ENCODE measurements at places on chromosomes 12 and 14. TPM values are rescaled to one million over a fixed set of nuclear protein-coding genes. Genes with fewer than 3 reads are reported as not detected.

DNA sequence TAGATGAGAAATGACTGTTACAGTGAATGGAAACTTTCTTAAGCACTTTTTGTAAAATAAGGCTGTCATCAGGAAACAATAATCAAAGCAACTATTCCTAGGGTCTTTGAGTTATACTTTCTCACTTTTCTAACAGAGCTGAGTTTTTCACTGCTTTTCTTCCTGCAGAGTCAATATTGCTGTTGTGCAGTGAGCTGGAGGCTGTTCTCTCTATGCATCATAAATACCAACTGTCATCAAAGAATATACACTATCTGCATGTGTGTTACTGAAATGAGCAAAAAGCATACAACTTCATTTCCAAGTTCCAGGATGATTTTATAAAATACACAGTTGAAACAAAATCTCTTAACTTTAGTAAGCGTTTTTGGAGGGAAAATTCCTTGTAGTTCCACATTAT is 110.4 kb upstream of the CPSF6 start:
- no peaks in the 10 kb centered on the region for H3K36me3 ChIP-seq
- no peaks in the 10 kb centered on the region for H3K27me3 ChIP-seq
- no peak for DNase-seq

GRCh38 chr12:116954710-116955381 is 44.1 kb downstream of the FBXW8 start:
- H3K27me3 ChIP-seq, result no peaks in the 10 kb centered on the region
- DNase-seq, result no peak
- no peak overlapping the region for H3K4me3 ChIP-seq

- H3K27ac ChIP-seq, result no peak overlapping the region
- H3K36me3 ChIP-seq, result peaks cover 63% of the 10 kb centered on the region
- H3K4me3 ChIP-seq, result no peak overlapping the region
- H3K4me1 ChIP-seq, result no peaks in the 10 kb centered on the region
Observed at GRCh38 chr14:65074449-65075150, 27.7 kb downstream of the MAX start.

GRCh38 chr12:120834489-120835303 is 69.5 kb downstream of the SPPL3 start:
- no peak overlapping the region for H3K27ac ChIP-seq
- no peak overlapping the region for H3K4me3 ChIP-seq
- DNase-seq, result no peak
- H3K36me3 ChIP-seq, result peaks cover 4% of the 10 kb centered on the region
- no peaks in the 10 kb centered on the region for H3K27me3 ChIP-seq
- H3K4me1 ChIP-seq, result peaks cover 16% of the 10 kb centered on the region

GRCh38 chr12:52202361-52203078 is 10.7 kb upstream of the KRT80 start:
- no peak for DNase-seq
- no peak overlapping the region for H3K4me3 ChIP-seq
- H3K27me3 ChIP-seq, result no peaks in the 10 kb centered on the region
- H3K36me3 ChIP-seq, result peaks cover 6% of the 10 kb centered on the region

MAP4K5 gene
- total RNA-seq, result 45.7 TPM

CMA1 gene
- not detected for total RNA-seq

- no peaks in the 10 kb centered on the region for H3K36me3 ChIP-seq
- DNase-seq, result no peak
- no peaks in the 10 kb centered on the region for H3K4me1 ChIP-seq
- H3K27ac ChIP-seq, result no peak overlapping the region
- H3K27me3 ChIP-seq, result peaks cover 88% of the 10 kb centered on the region
- H3K4me3 ChIP-seq, result no peak overlapping the region
Observed at GRCh38 chr14:56805201-56805991, 4.9 kb downstream of the OTX2 start.

GRCh38 chr12:40581889-40582288 is 110.3 kb upstream of the CNTN1 start:
- no peak overlapping the region for H3K27ac ChIP-seq
- no peaks in the 10 kb centered on the region for H3K27me3 ChIP-seq
- H3K4me3 ChIP-seq, result no peak overlapping the region
- H3K36me3 ChIP-seq, result no peaks in the 10 kb centered on the region

DNA sequence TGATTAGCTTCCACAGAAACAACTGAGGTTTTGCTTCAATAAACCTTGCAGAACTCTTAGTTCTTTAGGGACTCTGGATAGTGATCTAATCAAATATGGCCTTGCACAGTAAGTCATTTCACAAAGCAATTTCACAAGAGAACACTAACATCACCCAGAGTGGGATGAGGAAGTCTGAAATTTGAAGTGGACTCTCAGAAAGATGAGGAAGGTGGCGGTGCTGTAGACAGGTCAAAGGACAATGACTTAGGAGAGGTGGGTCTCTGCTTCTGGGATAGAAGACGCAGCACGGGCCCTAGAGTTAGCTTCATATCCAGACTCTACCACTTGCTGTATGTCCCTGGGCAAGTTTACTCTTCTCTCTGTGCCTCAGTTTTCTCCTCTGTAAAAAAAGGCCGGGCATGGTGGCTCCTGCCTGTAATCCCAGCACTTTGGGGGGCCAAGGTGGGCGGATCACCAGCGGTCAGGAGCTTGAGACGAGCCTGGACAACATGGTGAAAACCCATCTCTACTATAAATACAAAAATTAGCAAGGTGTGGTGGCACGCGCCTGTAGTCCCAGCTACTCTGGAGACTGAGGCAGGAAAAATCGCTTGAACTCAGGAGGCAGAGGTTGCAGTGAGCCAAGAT is 18.9 kb downstream of the FOS start:
- no peak for DNase-seq
- H3K4me3 ChIP-seq, result no peak overlapping the region
- no peaks in the 10 kb centered on the region for H3K27me3 ChIP-seq
- H3K36me3 ChIP-seq, result peaks cover 7% of the 10 kb centered on the region
- peak overlapping the region; percentile 97 for H3K27ac ChIP-seq

PLA2G1B gene
- not detected for total RNA-seq

ERBB3 gene
- 3.7 TPM for total RNA-seq

GRCh38 chr14:64447876-64448670 is 17.2 kb upstream of the AKAP5 start:
- no peaks in the 10 kb centered on the region for H3K4me1 ChIP-seq
- peaks cover 82% of the 10 kb centered on the region for H3K36me3 ChIP-seq
- H3K27me3 ChIP-seq, result no peaks in the 10 kb centered on the region
- no peak for DNase-seq
- no peak overlapping the region for H3K4me3 ChIP-seq

SNX6 gene
- 85.9 TPM for total RNA-seq

DNA sequence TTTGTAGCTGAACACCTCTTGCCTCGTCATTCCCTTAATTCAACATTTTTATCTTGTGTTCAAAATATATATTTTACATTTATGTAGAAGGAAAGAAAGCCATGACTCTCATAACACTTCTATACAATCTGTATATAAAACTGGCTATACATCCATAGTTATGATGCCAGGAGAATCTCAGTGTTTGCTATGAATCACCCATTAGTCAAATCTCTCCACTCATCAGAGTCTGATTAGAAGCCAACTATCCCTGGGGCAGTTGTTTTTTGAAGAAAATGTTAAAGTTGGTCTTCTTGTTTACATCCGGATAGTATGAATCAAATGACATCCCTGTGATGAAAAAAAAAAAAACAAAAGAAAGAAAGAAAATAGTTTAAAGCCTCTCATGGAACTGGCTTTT is 503.9 kb downstream of the NELL2 start:
- H3K4me1 ChIP-seq, result peaks cover 12% of the 10 kb centered on the region
- H3K27me3 ChIP-seq, result no peaks in the 10 kb centered on the region
- H3K4me3 ChIP-seq, result no peak overlapping the region
- DNase-seq, result peak; percentile 74
- H3K36me3 ChIP-seq, result no peaks in the 10 kb centered on the region
- no peak overlapping the region for H3K27ac ChIP-seq

CMAS gene
- total RNA-seq, result 41.5 TPM

GRCh38 chr12:59080101-59080500 is 159.8 kb upstream of the LRIG3 start:
- peak overlapping the region; percentile 86 for H3K27ac ChIP-seq
- peaks cover 8% of the 10 kb centered on the region for H3K36me3 ChIP-seq
- no peaks in the 10 kb centered on the region for H3K27me3 ChIP-seq

B4GALNT3 gene
- 0.76 TPM for total RNA-seq

DNA sequence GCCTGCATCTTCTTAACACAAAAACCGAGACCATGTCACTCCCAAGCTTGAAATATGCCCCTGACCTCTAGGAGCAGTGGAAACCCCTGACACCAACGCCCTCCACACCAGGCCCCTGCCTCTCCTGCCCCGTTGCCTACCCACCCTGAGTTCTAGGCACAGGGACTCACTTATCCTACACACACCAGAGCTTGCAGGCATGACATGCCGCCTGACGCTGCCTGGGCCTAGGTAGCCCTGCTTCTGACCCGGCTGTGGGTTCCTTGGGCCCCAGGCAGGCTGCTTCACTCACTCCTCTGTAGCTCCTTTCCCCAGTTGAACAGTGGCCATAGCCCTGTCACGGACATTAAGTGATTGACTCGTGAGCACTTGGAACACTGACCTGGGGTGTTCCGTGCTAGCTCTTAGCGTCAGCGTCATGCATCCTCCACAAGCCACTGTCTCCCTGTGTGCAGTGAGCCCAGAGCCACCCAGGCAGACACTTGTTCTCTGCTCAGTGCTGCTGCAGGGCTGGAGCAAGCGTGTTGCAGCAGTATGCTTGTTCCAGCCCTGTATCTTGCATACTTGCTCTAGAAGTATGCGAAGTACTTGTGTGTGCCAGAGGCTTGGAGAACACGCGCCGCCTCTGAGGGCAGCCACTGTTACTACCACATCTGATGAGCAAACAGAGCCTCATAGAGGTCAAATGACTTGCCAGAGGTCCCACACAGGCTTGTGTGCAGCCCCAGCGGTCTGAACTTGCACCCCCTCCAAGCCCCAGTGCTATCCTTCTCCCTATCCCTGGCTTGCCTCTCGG is 15.6 kb downstream of the OTUB2 start:
- no peak overlapping the region for H3K4me3 ChIP-seq
- H3K36me3 ChIP-seq, result peaks cover 30% of the 10 kb centered on the region
- no peak for DNase-seq
- peaks cover 2% of the 10 kb centered on the region for H3K4me1 ChIP-seq
- H3K27ac ChIP-seq, result no peak overlapping the region

DNA sequence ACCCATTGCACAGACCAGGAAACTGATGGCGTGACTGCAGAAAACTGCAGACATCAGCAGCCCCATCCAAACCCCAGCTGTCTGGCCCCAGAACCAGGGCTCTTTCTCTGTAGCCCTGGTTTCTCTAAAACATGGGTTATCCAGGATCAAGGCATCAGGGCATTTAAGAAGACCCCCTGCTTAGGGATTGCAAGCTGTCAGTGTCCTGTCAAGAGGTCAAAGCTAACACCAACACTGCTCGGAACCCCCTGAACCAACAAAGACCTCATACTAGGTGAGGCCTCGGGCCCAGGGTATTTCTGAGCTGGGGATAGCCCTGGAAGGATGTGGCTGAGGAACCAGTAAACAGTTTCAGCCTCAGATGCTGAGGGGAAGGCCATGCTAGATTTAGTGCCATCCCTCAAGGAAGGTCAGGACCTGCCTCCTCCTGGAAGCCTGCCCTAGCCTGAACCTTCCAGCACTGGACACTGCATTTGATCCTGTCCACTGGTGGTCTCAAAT is 39.2 kb downstream of the BCL11B start:
- H3K27ac ChIP-seq, result no peak overlapping the region
- no peak overlapping the region for H3K4me3 ChIP-seq
- no peaks in the 10 kb centered on the region for H3K36me3 ChIP-seq
- H3K27me3 ChIP-seq, result no peaks in the 10 kb centered on the region

MTERF2 gene
- total RNA-seq, result 9.3 TPM

PLCZ1 gene
- total RNA-seq, result not detected

- H3K27me3 ChIP-seq, result peaks cover 10% of the 10 kb centered on the region
- peak overlapping the region; percentile 27 for H3K27ac ChIP-seq
- H3K36me3 ChIP-seq, result no peaks in the 10 kb centered on the region
- DNase-seq, result peak; percentile 100
- peak overlapping the region; percentile 61 for H3K4me3 ChIP-seq
- peaks cover 60% of the 10 kb centered on the region for H3K4me1 ChIP-seq
Observed at GRCh38 chr14:98953551-98954348, 318.2 kb downstream of the BCL11B start.

CATSPERB gene
- total RNA-seq, result 1.1 TPM

TCL1B gene
- not detected for total RNA-seq

AMIGO2 gene
- 32.6 TPM for total RNA-seq

GRCh38 chr12:123941000-123941399 is 31.6 kb downstream of the CCDC92 start:
- H3K27me3 ChIP-seq, result no peaks in the 10 kb centered on the region
- no peak for DNase-seq
- H3K27ac ChIP-seq, result no peak overlapping the region
- peaks cover 7% of the 10 kb centered on the region for H3K36me3 ChIP-seq
- H3K4me3 ChIP-seq, result no peak overlapping the region

GRCh38 chr14:61655777-61656176 is 39.5 kb upstream of the HIF1A start:
- peaks cover 24% of the 10 kb centered on the region for H3K4me1 ChIP-seq
- no peak for DNase-seq
- peaks cover 13% of the 10 kb centered on the region for H3K36me3 ChIP-seq
- no peak overlapping the region for H3K4me3 ChIP-seq
- no peaks in the 10 kb centered on the region for H3K27me3 ChIP-seq

DNA sequence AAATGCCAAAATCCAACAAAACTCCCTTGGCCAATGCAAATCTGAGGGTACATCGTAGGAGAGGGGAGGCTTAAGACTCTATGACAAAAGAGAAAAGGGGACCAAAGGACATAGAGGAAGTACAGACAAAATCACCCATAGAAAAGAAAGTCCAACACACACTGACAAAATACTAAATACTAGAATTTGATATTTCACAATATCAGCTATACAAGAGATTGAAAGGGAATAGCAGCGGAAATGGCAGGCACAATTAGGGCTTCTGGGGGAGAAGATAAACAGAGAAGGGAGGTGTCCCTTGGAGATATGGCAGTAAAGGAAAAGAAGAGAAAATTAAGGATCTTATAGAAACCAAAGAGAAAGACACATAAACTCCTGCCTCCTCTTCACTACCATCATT is 29.0 kb downstream of the ATP2B1 start:
- H3K4me1 ChIP-seq, result peaks cover 13% of the 10 kb centered on the region
- no peak for DNase-seq
- no peaks in the 10 kb centered on the region for H3K27me3 ChIP-seq
- H3K4me3 ChIP-seq, result no peak overlapping the region
- peaks cover 5% of the 10 kb centered on the region for H3K36me3 ChIP-seq
- H3K27ac ChIP-seq, result no peak overlapping the region

- no peaks in the 10 kb centered on the region for H3K36me3 ChIP-seq
- no peak within 1 kb of the TSS for H3K4me3 ChIP-seq
- no peak for DNase-seq
Observed at GRCh38 chr12:108633534-108634248, at the start of gene SELPLG. SELPLG (minus strand) TSS chr12:108633894; CDS start chr12:108624307, 9,587 bp downstream.

RIMBP2 gene
- not detected for total RNA-seq

DNA sequence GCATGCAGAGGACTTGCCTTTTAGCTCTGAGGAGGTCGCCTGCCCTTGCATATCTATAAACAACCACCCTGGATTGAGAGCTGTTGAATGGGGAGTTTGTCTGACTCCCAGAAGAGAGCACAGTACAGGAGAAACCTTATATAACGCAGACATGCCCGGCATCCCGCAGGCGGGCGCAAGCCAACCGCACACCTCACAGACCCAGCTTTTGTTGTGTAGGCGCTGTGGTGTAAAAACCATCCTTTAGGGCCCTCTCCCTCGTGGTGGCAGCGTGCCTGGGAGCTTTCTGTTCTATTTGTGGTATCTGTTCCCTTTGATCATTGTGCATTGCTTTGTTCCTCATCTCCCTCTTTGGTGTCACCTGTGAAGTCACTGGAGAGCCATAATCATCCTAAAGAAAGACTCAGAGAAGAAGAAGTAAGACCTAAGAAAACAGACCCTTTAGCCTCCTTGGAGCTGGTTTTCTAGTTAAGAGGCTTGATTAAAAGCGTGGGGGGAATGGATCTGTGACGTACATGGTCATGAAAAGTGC is 77.7 kb downstream of the ETV6 start:
- H3K4me3 ChIP-seq, result no peak overlapping the region
- peaks cover 18% of the 10 kb centered on the region for H3K4me1 ChIP-seq
- H3K27me3 ChIP-seq, result no peaks in the 10 kb centered on the region
- peaks cover 6% of the 10 kb centered on the region for H3K36me3 ChIP-seq

SRRM4 gene
- total RNA-seq, result not detected

TAS2R7 gene
- total RNA-seq, result not detected

HCAR1 gene
- total RNA-seq, result not detected

Measured in MCF 10A (cell line).